HCEC 1CT (cell line): ENCODE measurements at places on chromosomes 16 and 17.

DNA sequence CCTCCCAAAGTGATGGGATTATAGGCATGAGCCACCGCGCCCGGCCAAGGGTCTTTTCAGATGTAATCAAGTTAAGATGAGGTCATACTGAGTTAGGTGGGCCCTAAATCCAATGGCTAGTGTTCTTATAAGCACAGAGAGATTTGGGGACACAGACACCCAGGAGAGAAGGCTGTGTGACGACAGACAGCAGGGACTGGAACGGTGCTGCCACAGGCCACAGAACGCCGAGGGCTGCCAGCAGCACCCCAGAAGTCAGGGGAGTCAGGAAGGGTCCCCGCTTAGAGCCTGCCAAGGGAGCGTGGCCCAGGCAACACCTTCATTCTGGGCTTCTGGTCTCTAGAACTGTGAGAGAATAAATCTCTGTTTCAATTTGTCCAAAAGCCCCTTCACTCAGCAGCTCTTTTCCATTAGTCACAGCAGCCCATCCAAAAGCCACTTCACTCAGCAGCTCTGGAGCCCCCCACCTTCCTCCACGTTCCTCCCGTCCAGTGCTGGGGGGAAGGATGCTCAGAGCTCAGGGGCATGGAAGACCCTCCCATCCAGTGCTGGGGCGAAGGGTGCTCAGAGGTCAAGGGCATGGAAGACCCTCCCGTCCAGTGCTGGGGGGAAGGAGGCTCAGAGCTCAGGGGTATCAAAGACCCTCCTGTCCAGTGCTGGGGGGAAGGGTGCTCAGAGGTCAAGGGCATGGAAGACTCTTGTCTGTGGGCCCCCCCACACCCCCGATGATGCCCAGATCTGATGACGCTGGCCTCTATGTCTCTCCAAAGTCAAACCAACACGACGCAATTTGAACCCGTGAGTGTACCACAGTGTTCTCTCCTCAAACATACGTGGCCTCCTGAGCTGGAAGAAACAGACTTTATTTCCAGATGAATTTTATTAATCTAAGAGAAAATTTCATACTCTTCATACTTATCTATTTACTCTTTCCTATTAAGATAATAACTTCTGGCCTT, 11.9 kb downstream of the RAB40B start:
- DNase-seq = no peak

DNA sequence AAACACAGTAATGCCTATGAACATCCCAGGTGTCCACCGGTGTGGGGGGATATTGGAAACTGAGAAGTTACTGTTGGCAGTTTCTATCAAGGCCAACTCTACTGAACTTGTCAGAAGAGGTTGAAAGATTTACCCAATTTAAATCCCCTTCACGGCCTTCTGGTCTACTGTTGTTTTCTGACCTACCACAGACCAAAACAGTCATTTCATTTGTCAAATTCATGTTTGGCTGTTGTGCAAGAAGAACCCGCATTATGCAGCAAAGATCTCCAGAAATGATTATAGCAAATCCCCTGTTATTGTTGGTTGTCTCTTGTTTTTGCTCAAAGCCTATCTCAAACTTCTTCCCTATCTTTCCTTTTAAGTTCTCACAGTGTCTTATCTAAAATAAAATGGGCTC, 73.1 kb upstream of the MAF start:
- no peak for DNase-seq

GRCh38 chr17:45940293-45940692, 45.9 kb downstream of the MAPT start:
- DNase-seq = no peak

- DNase-seq = no peak
These were observed 151.3 kb downstream of the C16orf95 start for GRCh38 chr16:87165885-87166284.

DNA sequence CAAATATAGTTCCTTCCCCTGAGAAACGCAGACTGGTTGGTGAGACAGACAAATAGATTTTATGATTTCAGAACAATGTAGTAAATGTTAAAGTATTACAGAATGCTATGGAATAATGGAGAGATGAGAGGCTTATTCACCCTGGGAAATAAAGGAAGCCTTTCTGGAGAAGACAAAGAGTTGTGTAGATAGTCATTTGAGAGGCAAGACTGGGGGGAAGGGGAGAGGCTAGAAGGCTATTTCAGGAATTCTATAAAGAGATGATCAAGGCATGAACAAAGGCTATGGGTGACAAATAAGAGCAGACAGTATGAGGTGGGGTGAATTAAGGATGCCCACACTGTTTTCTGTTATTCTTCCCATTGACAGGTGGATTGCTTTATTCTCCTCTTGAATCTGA, 211.4 kb downstream of the GRIN2A start:
- DNase-seq = no peak

DNA sequence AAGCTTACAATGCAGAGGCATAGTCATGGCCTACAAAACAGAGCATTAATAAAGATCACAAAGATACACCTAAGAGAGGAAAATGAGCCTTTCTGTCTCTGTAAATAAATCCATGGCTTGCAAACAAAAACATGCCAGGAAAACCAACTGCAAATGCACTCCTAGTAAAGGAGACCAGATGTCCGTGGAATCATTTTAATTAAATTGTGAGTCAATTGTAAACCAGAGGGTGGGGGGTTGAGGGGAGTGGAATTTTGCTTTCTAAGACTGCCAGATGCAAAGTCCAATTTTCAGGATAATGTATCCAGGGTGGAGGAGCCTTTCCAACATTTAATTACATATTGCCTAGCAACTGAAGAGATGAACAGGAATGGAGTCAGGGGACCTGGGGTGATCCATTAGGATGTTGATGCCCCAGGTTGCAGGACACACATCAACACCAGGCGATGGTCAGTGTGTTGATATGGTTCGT, 390.3 kb upstream of the CCL2 start:
- DNase-seq = no peak
